ENCODE measurements at places on chromosomes 13 and 19. TPM values are rescaled to one million over a fixed set of nuclear protein-coding genes. Genes with fewer than 3 reads are reported as not detected.

DNA sequence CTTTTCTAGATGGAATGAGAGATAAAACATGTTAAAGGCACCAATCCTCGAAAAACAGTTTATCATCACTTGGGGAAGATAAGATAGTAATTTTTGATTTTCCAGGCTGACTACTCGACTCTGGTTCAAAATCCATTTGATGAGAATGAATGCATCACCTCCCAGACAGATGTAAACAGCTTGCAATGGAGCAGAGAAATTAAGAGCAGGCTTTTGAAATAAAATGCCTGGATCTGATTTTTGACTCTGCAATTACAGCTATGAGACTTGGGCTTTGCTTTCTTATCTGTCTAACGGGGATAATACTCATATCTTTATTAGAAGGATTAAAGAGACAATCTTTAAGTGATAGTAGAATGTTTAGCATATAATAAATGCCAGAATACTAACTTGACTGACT, 1148.9 kb downstream of the OLFM4 start:
- DNase-seq, result no peak

DNA sequence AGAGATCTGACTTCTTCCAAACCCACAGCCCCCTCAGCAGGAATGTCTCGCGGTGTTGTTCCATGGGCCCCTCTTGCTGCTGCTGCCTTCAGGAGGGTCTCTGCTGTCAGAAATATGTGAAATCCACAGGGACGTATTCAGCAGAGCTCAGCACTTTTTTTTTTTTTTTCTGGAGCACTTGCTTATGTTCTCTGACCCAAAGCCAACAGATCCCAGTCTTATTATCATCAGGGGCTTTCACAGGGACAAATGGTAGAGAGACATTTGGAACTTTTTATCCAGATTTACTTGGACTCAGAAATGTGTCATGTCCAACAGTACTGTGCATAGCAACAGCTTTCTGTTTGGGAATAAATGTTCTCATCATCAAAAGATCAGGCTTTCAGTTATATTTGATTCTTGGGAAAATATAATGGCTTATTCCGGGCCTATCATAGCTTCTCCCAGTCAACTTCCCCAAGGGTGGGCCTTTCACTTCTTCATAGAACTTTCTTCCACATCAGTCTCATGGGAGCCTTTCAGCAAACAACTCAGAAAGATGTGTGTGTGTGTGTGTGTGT, 332.7 kb downstream of the ZNF536 start:
- no peak for DNase-seq

DNA sequence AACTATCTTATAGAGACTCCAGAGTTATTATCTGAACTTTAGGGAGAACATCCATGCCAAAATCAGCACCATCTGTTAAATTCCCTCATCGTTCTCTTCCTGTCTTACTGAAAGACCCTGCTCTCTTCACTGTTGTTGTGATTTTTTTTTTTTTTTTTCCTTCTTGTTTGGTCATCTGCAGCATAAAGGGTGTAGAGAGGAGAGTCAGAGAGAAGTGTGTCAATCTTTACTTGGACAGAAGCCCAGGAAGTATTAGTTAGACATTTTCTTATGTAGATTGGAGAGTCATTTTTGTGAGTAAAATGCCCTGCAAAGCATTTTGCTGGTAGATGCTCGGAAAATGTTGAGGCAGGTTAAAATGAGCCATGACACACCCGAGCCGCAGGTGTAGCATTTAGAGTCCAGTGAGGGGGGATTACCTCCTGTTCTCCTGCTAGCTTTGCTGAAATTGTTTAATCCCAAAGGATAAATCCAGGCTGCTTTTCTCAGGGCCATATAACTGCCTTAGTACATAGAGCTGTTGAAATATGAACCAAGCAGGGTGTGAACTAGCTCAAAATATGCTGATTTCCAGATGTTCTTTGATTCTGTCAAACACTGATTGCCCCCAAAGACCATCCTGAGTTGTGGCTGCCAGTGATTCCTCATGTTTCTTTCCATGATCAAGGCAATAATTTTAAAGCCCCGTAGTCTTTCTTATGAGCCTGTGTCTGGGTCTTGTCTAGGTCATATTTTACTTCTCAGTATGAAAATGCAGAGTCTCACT, 143.5 kb downstream of the DCT start:
- DNase-seq, result no peak

- no peak for DNase-seq
Measured at GRCh38 chr13:18961383-18962117, 220.1 kb downstream of the TUBA3C start.

DNA sequence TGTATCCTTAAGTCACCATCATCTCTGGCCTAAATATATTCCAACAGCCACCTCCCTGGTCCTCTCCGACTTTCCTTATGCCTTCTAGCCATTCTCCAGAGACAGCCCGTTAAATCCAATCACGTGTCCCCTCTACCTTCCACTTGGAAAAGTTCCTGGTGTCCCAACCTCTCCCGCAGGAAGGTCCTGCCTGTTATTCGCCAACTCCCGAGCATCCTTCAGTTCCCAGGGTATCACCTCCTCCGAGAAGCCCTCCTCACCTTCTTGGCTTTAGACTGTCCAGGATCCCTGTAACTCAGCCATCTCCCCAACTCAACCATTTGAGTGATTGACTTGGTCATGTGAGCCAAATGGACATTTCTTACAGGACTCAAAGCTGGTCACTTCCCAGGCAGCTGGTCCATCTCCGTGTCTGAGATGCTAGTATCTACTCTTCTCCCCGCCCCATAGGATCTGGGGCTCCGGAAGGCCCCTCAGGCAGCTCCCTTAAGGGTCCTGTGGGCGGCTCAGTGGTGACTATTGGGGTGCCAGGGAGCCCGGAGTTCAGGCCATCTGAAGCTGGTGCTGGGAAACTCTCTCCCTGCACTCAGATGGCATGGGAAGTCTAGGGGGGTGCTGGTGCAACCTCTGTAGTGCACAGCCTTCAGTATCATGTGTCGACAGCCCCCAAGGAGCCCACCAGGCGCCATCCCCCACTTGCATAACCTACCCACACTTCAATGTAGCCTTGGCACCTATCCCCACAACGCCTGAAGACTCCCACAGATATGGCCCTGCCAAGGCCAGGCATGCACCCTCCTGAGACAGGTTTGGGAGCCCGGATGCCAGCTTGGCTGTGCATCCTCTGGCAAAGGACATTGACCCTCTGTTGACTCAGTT, 27.9 kb upstream of the NANOS3 start:
- DNase-seq, result peak; percentile 25

DNA sequence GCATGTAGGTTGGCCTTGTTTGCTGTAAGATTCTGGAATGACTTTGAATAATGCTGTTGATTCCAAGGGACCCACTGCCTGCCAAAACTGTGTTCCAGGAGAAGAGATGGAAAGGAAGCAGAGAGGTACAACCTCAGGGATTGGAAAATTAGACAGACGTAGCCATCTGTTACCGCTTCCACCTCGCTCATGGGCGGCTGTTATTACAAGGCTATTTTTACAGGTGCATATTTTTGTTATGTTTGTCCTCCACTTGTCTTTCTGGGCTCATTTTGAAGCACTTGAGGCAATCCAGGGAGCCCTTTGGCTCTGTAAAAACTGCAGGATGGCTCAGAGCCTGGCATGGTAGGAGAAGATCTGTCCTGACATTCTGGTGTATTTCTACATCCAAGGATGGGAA, 276.4 kb upstream of the TMTC4 start:
- DNase-seq, result no peak

DNA sequence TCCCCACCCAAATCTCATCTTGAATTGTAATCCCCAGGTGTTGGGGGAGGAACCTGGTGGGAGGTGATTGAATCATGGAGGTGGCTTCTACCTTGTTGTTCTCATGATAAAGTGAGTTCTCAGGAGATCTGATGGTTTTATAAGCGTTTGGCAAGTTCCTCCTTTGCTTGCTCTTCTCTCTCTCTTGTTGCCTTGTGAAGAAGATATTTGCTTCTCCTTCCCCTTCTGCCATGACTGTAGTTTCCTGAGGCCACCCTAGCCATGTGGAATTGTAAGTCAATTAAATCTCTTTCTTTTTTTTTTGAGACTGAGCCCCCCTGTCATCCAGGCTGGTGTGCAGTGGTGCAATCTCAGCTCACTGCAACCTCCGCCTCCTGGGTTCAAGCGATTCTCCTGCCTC, 34.4 kb downstream of the VSTM1 start:
- no peak for DNase-seq

- no peak for DNase-seq
Measured at GRCh38 chr13:109485136-109485794, 301.1 kb downstream of the IRS2 start.

GRCh38 chr19:15776264-15776663, 11.2 kb upstream of the OR10H5 start:
- DNase-seq, result no peak

The TGFBR3L gene
- total RNA-seq, result not detected

The ERICH4 gene
- total RNA-seq, result not detected

The NFILZ gene
- not detected for total RNA-seq

The SIGLEC11 gene
- not detected for total RNA-seq

The RGCC gene
- 7.8 TPM for total RNA-seq

The KLK14 gene
- total RNA-seq, result not detected

The CLC gene
- not detected for total RNA-seq

The ZNF17 gene
- total RNA-seq, result 8.0 TPM

The PTGER1 gene
- not detected for total RNA-seq

The KMT5C gene
- total RNA-seq, result 8.5 TPM

The MIA gene
- not detected for total RNA-seq
